ENCODE measurements at places on chromosomes 4 and X.

DNA sequence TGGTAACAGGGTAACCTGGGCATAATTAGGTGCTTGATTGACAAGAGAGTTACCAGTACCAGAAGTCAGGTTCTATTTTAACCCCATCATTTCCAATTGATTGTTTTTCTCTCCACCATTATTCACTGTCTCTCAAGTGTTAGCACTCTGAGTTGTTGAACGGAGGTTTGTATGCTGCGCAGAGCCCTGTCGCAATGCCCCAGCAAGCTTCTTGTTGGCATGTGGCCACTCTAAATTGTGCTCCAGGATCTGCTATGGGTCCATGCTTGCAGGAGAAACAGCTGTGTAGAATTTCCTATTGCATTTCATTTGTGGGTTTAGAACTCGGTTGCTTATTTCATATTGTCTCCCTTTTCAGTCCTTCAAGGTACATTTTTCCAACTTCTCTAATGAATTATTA, 98.2 kb downstream of the KLHL8 start:
- DNase-seq: no peak

DNA sequence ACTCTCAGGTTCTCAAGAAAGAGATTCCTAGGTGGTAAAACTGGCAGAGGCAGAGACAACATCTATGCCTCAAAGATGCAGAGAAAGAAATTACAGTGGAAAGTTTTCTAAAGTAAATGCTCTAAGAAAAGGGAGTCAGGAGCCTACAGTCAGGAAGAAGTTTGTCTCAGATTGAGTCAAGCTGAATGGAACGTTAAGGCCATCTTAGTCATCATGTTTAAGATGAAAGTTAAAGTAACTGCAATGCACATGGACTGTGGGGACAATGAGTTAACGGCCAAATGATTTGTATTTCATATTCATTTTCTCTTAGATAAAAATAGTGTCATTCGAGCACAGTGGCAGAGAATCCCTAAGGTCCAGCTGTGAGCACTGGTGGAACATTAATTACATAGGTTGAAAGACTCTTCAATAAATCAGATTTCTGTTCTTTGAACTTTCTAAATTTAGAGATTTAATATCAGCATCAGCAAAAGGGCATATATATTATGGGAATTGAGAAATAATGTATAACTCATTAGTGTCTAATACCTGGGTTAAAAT, 384.6 kb downstream of the DTHD1 start:
- DNase-seq: no peak

- DNase-seq: no peak
Measured at GRCh38 chr4:123640271-123640670, 243.7 kb downstream of the SPRY1 start.

DNA sequence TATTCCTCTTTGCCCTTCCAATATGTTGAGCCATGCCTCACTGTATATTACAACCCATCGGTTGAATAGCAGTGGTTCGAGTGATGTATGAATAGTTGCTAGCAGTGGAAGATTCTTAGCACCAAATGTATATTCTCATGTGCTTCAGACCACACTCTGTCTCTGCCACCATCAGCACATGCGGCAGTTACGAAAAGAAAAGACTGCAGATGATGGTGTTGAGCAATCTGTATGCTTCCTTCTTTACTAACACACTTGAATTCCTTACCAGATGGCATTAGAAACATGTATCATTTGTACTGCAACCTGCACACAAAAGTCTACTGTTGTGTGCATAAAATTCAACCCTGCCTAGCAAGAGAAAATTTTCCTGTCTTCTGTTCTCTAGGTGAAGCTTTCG, 214.6 kb downstream of the ENOX2 start:
- DNase-seq: no peak

GRCh38 chr4:56655209-56655626, 25.9 kb downstream of the HOPX start:
- DNase-seq: no peak

GRCh38 chrX:130386408-130386808, 934 bp upstream of the GPR119 start:
- no peak for DNase-seq

DNA sequence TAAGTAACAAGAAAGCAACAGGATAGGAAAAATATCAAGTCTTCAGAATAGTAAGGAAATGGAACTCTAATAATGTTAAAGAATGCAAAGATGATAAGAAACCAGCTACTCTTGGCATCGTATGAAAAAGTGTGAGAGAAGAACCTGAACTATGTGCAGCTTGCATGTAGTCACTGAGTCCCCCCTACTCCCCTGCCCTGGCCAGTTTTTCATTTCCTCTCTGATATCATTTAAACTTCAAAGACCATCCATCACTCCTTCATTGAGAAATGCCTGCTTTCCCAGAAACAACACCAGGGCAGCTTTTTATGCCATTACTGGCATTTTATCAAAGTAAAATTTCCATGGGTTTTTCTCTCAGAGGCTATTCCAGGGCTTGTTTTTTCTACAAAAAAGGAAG, 28.1 kb downstream of the INPP4B start:
- peak; percentile 16 for DNase-seq

DNA sequence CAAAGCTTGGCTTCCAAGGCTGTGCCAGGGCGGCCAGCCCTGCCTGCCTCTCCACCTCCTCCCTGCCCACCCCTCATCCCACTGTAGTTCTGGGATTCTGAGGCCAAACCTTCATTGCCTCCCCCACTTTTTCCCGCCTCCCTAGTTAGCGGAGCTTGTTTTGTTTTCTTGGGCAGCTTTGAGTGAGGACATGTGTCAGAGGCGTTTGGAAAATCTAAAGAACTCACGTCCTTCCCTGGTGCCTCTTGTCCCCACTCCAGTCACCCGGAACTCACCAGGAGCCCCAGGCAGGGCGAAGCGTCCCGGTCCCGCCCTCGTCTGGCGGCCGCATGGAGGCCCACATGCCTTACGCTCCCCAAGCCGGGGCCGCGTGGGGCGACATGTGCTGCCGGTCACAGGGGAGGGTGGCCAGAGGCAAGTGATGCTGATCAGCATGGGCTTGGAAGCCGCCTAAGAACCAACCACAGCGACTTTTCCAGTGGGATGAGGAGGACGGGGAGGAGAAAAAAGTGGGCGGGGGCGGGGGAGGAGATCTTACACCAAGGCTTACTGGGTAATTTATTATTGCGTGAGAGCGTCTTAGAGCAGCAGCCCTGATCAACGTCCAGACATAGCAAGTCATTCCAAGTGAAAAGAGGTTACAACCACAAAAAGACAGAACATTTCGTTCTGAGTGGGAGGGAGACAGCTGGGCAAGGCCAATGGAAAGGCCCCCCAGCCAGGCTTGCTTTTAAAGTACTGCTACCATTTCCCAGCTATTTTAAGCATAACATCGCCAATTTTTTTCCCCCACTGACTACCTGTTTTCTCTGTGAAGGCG, 48.5 kb downstream of the PRPS1 start:
- peak; percentile 58 for DNase-seq

DNA sequence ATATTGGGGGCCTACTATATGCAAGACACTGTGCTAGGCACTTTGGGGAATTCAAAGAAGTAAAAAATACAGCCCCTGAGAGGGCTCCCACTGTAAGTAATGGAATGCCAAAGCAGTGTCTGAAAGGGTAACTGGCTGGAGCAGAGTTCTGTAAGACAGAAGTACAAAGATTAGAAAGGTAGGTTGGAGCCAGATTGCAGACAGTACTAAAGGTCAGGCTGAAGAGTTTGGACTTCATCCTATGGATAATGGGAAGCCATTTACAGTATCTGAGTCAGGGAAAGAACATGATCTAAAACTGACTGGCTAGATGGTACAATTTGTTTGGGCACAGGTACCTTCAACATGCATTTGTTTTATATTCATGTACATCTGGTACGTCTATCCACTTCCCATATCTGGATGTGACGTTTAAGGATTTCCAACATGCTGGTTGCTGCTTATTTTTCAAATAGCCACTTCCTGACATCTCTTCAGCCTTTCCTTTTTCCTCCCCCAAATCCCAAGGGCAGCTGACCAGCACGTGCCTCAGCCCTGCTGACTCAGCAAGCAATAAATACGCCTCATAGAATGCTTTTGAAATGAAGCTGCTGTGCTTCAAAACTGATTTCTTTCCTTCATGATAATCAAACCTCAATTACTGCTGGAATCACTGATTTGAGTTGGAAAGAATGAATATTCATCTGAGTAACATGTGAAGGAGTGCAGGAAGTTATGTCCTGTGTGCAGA, 9.5 kb downstream of the ENOX2 start:
- no peak for DNase-seq

- DNase-seq: no peak
Measured at GRCh38 chr4:120703908-120704307, 218.6 kb downstream of the PRDM5 start.
